ENCODE measurements at places on chromosomes 4 and X. TPM values are rescaled to one million over a fixed set of nuclear protein-coding genes. Genes with fewer than 3 reads are reported as not detected.

Gene DMP1
- not detected for total RNA-seq

Gene FOXR2
- not detected for total RNA-seq

Gene PHKA1
- 5.3 TPM for total RNA-seq

Gene PRDM8
- total RNA-seq, result 11.9 TPM

Gene DOK7
- total RNA-seq, result 0.13 TPM

Gene PAGE2B
- total RNA-seq, result not detected

Gene KLHL13
- total RNA-seq, result 4.1 TPM

Gene TASL
- total RNA-seq, result not detected

Gene BEX3
- total RNA-seq, result 308 TPM

Gene SERTM2
- not detected for total RNA-seq

Gene GCNA
- 0.26 TPM for total RNA-seq

Measured in epithelial cell of alveolus of lung (primary cell).